ENCODE measurements at places on chromosomes 7 and 10.
A peak's percentile ranks its signal among the peaks of the same experiment; 100 is the strongest.

- peak; percentile 60 for DNase-seq
Measured at GRCh38 chr7:134016223-134016941, 110.8 kb upstream of the LRGUK start.

DNA sequence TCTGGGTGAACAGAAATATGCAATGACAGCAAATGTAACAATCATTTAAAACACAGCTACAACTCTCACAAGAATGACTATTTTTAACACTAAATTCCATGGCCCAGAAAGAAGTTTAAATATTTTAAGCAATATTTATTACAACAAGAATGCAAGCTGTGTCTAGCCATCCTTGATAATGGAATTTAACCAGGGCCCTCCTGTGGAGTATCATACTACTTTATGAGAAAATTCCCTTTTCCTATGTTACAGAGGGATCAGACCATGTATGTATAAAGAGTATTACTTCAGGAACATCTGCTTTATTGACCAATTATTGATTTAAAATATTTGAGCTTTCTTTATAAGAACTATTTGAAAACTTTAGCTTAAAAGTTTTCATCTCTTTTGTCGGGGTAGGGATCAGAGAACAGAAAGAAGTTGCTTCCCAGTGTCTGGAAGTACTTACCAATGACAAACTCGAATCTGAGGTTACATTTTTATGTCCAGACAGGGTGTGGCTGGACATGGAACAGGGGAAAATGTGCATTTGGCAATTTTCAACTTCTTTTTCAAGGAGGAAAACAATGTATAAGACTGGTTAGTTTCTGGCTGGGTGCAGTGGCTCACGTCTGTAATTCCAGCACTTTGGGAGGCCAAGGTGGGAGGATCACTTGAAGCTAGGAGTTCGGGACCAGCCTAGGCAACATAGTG lies 48.3 kb upstream of the NRBF2 start:
- no peak for DNase-seq

DNA sequence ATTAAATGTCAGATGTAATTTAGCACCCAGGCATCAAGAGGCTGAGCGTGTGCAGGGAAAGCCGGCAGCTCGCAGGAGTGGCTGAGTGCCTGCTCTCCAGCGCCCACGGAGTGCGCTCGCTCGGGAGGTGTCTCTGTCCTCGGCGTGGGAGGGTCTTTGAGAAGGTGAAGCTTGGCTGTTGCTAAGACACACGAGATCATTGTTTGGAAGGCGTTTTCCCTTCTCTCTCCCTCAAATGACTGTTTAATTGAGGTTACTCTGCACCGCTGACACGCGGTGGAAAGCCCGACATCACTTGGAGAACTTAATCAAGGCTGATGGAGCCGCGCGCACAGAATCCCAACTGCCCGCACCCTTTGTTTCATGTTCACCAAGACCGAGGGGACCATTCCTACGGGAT lies 414.6 kb downstream of the DNAJB6 start:
- DNase-seq, result no peak

GRCh38 chr7:119964065-119964464 lies 308.9 kb upstream of the KCND2 start:
- no peak for DNase-seq

DNA sequence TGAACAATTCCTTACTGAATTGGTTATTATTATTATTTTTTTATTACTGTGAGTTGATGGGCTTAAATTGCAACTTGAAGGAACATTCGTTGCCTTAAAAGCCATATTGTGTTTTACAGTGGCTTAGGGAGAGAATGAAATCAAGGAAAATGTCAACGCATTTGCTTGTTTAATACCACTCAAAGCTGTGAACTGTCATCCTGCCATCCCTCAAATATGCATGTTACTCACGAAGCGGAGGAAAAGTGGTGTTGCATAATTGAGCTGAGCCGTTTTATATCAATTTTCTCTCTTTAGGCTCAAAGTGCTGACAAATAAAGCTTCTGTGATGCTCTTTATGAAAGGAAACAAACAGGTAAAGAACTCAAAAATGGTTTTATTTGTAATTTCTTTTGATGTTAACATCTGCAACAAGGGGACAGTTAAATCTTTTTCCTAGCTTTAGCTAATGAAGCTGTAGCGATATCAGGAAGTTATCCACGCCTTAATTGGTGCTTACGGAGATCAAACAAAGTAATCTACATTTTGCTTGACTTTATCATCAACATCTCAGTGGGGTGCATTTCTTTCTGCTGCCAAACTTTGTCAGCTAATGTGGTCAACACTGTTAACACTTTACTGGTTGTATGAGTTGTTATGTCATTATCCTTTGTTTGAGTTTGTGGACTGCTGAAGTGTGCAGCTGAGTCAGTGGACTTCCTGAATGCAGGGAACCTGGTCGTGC lies 33.1 kb downstream of the GLRX3 start:
- DNase-seq, result no peak

- DNase-seq, result no peak
Measured at GRCh38 chr7:27585781-27586447, 76.8 kb downstream of the HIBADH start.

- no peak for DNase-seq
Measured at GRCh38 chr10:124025660-124026588, 67.5 kb downstream of the CHST15 start.

DNA sequence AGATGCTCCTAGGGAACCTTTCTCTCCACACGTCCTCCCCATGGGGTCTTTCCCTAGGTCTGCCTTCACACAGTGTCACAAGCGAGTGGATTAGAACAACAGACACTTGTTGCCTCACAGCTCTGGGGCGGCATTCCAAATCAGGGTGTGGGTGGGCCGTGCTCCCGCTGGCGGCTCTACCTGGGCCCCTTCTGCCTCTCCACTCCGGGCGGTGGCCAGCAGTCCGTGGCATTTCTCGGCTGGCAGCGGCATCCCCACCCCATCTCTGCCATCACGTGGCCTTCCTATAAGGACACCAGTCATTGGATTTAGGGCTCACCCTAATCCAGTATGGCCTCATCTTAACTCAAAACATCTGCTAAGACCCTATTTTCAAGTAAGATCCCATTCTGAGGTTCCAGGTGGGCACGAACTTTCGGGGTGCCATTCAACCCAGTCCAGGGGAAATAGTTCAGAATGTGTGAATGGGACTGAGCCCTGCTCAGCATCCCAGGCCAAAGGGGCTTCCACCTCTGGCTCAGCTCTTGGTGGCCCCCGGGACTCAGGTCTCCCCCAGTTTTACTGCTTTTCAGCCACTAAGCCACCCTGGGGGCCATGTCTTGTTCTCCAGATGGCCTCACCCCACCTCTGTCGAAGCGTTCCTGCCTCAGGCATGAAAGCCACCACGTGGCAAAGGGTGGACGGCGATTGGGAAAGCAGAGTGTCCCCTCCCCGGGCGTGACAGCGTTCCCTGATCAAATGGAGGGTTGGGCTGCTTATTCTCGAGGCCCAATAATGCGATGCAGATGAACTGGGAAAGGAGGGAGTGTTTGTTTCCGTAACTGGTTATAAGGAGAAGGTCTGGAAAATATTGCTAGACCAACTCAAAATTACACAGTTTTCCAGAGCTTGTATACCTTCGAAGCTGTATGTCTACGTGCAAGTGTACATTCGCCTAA lies 350.0 kb downstream of the GLRX3 start:
- DNase-seq, result no peak

DNA sequence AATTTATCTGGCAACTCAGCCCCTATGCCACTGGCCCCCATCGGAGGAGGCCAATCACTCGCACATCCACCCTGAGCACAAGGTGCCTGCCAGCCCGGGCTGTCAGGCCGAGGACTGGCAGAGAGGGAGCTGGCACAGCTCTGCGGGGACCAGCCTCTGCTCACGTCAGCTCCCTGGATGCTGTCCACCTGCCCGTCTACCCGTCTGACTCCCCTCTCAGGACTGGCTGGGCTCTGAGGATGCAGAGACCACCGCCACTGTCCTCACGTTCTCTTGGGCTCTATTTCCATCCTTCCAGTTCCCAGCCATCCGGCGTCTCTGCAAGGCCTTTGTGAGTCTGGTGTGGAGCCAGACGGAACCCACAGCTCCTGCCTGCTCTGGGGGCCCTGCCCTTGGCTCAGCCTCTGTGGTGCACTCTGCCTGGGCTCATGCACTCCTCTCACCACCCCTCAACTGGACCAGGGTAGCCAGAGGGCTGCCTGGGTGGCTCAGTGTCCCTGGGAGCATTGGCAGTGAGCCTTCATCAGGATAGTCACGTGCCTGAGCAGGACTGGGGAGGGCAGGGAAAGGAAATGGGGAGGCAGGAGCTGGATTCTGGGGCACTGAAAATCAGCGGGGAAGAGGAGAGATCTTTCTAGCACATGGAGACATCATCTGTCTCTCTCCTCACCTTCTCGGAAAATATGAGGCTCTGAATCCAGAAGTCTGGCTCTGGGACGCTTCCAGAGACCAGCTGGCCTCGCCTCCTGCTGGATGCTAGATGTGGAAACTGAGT lies 38.0 kb upstream of the PCBD1 start:
- no peak for DNase-seq

GRCh38 chr7:20164425-20165145 lies 52.6 kb downstream of the MACC1 start:
- no peak for DNase-seq

DNA sequence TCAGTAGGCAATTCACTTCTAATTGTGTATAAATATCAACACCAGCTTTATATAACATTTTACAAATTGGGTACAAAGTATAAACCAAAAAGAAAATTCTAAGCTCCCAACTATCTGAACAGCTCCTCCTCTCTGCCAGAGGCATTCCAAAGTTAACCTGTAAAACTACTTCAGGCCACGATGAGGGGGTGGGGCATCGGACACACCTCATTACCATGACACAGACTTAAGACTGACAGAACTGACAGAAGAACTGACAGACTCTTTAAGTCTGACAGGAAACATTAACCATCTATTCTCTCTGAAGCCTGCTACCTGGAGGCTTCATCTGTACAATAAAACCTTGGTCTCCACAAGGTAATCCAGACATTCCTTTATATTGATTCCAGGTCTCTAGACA lies 12.3 kb downstream of the ESYT2 start:
- DNase-seq, result no peak

GRCh38 chr10:21969326-21970287 lies 33.9 kb downstream of the DNAJC1 start:
- DNase-seq, result no peak

GRCh38 chr10:121490871-121491519 lies 107.2 kb downstream of the FGFR2 start:
- DNase-seq, result no peak
